Activated CD4-positive, alpha-beta T cell treated with anti-CD3 and anti-CD28 coated beads, Interleukin-2, amount 10 ng/mL, durations not matched to agents 24 days and 14 days (primary cell): ENCODE measurements at places on chromosomes 3 and 15. TPM values are rescaled to one million over a fixed set of nuclear protein-coding genes. Genes with fewer than 3 reads are reported as not detected.

The DIS3L gene
- 48.6 and 57.2 TPM in 2 replicates for total RNA-seq

DNA sequence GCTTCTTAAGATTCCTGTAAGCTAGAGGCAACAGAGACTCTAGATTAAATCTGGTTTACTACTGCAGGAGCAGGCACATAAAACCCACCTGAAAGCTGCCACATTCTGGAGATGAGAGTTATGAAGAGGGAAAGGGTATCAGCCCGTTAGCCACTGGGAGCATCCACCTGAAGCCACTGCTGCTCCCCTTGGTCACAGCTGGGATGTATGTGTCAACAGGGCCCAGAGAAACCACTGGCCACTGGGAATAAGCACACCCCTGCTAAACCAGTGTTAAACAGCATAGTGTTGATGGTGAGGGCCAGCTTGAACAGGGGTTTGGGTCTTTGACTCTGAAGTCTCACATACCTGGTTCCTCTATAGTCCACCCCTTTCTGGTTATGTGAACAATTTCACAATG lies 10.9 kb downstream of the SLCO2A1 start:
- no peak for DNase-seq
- H3K4me1 ChIP-seq = no peaks in the 10 kb centered on the region
- H3K4me3 ChIP-seq = no peak overlapping the region

DNA sequence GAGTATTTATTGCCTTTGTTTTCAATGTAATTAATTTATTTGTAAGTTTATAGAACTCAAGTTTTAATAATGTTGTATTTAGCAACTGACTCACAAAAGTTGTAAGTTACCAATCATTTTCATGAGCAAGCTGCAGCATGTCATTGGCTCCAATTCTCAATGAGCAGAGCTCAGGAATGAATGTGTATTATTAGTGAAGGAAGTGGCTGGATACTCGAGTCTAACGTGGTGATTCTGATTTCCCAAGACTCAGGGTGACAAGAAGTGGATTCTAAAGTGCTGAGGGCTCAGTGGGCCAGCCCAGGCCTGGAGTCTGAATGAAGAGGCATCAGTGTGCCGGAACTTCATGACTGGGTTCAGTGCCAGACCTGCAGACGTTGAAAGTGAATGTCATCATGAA lies 39.6 kb downstream of the CLDN11 start:
- H3K4me1 ChIP-seq = no peaks in the 10 kb centered on the region
- no peak for DNase-seq
- no peaks in the 10 kb centered on the region for H3K36me3 ChIP-seq

The THUMPD3 gene
- 58.6 and 64.2 TPM in 2 replicates for total RNA-seq

GRCh38 chr3:138137861-138138260 lies 5.7 kb upstream of the A4GNT start:
- no peak for DNase-seq
- no peak overlapping the region for H3K4me3 ChIP-seq
- peaks cover 2% of the 10 kb centered on the region for H3K4me1 ChIP-seq
- peaks cover 13% of the 10 kb centered on the region for H3K27me3 ChIP-seq

The CLDN16 gene
- total RNA-seq = not detected in 2 replicates

The CSTA gene
- total RNA-seq = not detected in 2 replicates

DNA sequence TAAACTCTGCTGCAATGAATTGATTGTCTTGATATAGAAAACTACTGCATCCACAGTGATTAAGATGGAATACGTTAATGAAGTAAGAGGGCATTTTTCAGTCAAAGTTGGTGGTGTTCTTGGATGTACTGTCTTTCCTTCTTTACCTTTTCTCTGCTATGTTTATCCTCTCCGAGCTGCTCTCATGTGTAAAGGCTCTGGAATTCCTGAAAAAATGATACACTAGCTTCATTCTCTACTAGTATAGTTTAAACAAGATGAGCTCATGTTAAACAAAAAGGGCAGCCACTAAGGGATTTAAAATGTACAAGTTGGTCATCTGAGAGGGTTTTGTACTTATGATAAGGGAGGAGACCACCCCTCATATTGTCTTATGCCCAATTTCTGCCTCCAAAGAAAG lies 504.6 kb upstream of the NECTIN3 start:
- no peak for DNase-seq
- H3K27ac ChIP-seq = no peak overlapping the region
- H3K27me3 ChIP-seq = no peaks in the 10 kb centered on the region
- H3K36me3 ChIP-seq = no peaks in the 10 kb centered on the region
- no peaks in the 10 kb centered on the region for H3K4me1 ChIP-seq
